ENCODE measurements at places on chromosomes 1 and 21.

DNA sequence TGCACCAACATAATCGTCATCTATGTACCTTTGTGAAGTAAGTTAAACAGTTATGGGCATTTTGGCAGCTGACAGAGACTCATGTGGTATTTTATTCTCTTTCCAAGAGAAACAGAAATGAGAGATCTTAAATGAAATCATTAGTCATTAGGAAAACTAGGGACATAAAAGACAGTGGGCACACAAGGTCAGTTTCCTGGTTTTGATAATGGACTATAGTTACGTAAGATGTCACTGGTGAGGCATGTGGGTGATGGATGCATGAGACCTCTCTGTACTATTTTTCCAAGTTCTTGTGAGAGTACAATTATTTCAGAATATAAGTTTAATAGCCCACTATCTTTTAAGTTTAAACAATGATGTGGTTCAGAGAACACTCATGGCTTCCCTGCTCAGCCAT is 216.9 kb downstream of the APP start:
- no peak for DNase-seq

- no peak for DNase-seq
These were observed 49.5 kb downstream of the KIAA1614 start for GRCh38 chr1:180962178-180962577.

DNA sequence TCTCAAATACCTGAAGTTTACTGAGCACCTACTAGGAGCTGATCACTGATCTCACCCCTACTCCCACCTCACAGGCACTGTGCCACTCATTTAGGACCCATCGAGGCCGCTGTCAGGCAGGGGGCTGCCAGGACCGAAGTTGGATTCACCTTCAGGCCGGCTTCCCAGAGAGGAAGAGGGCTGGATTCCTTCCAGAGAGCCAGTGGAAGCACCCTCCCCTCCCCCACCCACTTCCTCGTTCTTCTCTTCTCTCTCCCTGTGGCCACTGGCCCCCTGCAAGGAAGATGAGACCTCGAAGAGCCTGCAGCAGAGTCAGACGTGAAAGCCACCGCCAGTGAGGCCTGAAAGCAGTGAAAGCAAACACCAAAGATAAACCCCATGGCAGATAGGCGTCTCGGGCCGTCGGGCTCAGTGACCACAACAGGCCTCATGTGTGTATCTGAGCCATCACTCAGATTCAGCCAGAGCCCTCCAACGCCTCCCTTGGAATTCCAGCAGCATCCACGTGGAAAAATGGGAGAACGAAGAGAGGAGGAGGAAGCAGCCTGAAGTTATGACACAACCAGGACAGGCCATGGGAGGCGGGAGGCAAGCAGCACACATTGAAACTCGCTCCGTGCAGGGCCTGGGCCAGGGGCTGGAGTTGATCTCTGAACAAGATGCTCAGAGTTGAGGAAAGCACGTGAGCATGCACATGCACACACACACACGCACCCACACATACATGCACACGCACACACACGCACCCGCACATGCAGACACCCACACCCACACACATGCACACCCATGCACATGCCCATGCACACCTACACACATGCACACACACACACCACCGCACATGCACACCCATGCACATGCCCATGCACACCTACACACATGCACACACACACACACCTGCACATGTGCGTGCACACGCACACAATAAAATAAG is 6.2 kb upstream of the AGTRAP start:
- no peak for DNase-seq

DNA sequence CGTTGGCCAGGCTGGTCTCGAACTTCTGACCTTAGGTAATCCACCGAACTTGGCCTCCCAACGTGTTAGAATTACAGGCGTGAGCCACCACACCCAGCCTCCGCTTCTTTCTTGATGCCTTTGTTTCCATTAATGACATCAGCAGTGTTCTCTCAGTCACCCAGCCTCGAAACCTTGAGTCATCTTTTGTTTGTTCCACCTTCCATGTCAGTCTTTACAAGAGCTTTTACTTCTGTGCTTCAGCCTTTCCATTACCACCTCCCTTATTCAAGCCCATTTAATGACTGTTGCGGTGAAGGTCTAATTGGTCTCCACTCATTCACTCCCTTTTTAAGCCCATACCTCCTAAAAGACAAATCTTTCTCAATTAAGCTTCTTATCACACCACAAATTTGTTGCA is 146.6 kb upstream of the ADGRL2 start:
- no peak for DNase-seq

Data from fibroblast of skin of left quadriceps (primary cell).